Amniotic stem cell (primary cell): ENCODE measurements at places on chromosomes 5 and 9.
A peak's percentile ranks its signal among the peaks of the same experiment; 100 is the strongest.

- DNase-seq, result no peak
Measured at GRCh38 chr5:123028222-123028621, 8.3 kb downstream of the PPIC start.

GRCh38 chr5:84881737-84882136 lies 497.1 kb upstream of the EDIL3 start:
- DNase-seq, result no peak

GRCh38 chr9:115847216-115847615 lies 306.4 kb upstream of the PAPPA start:
- no peak for DNase-seq

- DNase-seq, result no peak
Measured at GRCh38 chr9:131722255-131722654, 17.6 kb downstream of the RAPGEF1 start.

DNA sequence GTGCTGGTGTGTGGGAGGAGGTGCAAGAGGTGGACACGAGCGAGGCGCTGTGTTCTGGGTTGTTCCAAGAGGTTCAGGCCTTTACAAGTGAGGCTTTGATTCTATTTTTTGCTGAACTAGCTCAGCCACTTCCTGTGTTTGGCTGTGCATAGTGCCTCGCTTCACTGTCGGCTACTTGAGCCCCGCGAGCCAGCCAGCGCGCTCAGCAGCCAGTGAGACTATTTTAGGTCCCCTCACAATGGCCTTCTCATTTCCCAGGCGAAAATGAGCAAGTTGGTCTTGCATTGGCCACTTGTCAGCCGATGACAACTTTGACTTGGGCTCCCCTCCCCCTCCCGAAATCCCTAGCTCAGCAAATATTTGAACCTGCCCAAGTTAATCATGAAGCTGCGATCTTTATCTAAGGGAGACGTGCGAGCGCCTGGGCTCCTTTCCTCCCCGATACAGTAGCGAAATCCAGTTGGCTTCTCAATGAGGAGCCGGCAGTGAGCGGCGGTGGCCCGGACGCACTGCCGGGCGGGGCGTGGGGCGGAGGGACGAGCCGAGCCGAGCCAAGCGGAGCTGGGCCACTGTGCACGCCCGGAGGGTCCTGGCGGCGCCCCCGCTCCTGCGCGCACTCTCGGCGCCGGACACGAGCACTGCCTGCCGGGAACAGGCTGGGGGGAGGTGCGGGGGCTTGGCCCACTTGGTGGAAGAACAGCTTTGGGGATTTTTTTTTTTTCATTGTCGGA lies 72.6 kb downstream of the PIK3R1 start:
- no peak for DNase-seq

DNA sequence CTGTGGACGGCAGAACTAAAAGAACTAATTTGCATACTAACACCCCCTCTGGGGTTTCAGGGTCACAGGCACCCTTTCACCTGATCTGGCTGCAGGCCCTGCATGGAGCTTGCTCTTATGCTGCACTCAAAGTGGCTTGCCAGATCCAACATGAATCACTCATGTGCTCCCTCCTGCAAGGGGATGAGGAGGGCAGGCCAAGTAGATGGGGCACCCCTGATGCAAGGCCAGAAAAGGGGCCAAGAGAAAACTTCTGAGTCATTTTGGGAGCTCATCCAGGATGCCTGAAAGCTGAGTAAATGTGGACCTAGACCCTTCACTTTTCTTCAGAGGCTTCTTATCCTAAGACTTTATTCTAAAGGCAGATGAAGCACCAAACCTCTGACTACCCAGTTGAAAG lies 558.5 kb upstream of the PTGER4 start:
- DNase-seq, result no peak

DNA sequence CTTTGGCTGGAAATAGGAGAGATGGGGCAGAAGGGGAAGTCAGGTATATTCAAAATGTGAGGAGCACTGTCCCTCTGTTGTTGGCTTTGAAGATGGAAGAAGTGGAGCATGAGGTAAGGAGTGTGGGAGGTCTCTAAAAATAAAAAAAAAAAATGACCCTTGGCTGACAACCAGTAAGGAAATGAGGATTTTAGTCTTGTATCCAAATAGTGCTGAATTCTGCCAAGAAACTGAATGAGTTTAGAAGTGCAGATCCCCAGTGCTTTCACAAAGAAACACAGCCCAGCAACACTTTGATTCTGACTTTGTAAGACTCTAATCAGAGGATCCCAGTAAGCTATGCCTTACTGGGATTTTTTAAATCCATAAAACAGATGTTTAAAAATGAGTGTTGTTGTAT lies 367.9 kb downstream of the CYLC2 start:
- DNase-seq, result no peak

DNA sequence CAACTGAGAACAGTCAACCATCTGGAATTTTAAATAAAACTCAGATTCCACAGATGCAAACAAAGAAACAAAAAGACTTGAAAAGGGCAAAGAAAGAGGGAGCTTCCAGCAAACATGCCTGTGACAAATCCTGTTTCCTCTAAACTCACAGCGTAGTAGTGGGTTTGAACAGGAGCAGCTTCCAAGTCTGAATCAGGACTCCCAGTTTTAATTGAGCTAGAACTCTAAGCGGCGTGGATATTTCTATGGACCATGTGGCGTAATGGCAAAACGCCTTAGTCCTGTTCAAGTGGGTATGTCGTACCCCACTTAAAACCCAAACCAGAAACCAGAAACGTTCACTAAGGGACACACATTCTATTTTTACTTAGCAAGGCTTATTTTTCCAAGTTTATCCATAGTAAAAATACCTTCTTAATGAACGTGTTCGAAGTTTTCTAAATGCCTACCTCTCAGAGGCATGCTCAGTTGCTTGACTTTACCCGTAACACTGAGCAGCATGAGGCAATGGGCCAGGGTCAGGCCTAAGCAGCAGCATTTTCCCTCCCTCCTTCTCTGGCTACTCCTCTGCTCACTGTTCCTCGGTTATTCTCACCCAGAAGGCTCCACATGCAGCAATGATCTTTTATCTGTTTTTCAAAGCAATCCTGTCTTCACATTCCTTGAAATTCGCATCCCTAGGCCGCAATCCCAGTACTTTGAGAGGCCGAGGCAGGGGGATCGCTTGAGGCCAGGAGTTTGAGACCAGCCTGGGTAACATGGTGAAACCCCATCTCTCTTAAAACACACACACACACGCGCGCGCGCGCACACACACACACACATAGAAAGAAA lies 77.9 kb downstream of the FNBP1 start:
- DNase-seq, result peak; percentile 65

- DNase-seq, result no peak
Measured at GRCh38 chr5:141077826-141078225, 16.6 kb upstream of the PCDHB2 start.

GRCh38 chr5:87645224-87645623 lies 232.5 kb upstream of the CCNH start:
- no peak for DNase-seq

GRCh38 chr9:84759300-84759750 lies 89.8 kb downstream of the NTRK2 start:
- no peak for DNase-seq
